T-helper 9 cell (primary cell): ENCODE measurements at places on chromosomes 12 and 14.

DNA sequence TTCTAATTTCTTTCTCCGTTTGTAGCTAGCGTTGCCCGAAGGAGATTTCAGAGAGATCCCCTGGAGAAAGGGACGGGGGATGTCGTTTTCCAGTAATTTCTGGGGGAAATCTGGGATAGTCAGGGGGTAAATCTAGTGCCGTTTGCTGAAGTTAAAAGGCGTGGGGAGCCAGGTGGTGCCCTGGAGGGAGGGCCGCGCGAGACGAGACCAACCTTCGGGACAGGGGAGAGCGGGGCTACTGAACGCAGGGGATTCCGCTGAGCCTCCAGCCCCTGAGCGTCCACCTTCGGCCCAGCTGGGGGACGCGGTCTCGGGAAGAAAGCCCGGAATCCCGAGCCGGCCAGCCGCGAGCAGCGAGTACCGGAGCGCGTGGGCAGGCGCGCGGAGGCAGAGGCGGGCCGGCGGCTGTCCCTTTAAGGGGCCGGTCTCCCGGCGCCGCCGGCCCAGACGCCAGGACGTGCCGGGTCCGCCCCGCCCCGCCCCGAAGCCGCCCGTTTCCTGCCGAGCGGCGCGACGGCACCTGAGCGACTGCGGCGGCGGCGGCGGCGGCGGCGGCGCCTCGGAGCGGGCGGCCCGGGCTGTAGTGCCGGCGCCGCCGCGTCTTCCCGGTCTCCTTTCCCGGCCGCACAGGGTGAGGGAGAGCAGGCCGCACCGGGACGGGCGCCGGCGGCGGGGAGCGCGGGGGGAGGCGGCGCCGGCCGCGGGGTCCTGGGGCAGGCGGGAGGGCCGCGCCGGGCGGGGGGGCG is at the start of gene KTN1:
KTN1 (plus strand) TSS at position 484 of the 746 bp plus-strand sequence. CDS start 31,842 bp downstream, outside the sequence.
- DNase-seq = peak; percentile 78

DNA sequence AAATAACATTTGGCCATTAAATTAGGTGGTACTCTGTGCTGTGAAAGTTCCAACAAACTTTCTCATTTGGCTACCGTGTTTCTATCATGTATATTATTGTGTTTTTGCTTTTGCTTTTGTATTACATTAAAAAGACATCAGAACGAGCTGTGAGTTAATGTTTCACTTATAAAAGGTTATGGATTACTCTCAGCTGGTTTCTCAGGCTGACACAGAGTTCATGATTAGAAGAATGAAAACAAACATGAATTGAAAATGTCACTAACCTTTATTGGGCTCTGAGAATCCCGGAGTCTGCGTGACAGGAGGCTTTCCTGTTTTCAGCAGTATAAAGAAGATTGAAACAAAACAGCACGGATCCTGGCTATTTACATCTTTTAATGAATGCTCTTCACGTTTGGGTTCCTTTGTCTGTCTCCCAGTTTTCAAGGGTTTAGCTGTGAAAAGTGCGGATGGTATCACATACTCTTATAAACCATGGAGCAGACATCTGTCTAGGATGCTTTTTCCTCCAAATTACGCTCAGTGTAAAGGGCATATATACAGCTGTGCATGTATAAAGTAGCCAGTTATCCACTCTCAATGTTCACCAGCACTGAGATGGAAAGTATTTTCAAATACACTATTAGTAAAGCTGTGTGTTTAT is 153.6 kb downstream of the PTCSC3 start:
- DNase-seq = no peak

DNA sequence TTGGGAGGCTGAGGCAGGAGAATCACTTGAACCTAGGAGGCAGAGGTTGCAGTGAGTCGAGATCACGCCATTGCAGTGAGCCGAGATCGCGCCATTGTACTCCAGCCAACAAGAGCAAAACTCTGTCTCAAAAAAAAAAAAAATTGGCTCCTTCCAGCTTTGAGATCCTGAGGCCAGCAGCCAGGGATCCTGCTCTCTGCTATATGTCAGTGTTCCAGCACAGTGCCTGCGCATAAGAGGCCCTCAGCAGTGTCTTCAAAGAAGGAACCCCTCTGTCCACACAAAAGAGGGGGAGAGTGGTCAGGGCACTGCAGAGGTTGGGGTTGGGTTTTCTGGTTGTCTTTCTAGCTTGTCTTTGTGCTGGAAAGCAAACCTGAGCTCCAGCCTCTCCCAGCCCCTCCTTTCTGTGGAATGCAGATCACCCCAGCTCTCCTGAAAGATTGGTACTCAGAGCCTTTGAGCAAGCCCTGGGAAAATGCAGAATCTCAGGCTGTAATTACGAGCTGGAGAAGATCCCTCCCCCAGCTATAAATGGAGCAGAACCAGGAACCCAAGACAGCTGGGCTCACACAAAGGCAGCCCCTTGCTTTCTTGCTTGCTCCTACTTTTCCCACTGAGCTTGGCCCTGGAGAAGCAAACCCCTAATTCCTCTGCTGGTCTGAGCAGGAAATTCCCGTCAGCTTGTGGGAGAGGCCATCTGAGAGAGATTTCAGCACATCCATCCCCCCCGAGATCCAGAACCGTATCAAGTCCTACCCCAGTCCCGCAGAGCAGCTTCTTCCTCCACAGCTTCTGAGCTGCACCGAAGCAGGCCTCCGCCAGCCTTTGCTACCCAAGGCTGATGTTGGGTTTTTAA is 205.7 kb downstream of the ZFP36L1 start:
- DNase-seq = no peak

DNA sequence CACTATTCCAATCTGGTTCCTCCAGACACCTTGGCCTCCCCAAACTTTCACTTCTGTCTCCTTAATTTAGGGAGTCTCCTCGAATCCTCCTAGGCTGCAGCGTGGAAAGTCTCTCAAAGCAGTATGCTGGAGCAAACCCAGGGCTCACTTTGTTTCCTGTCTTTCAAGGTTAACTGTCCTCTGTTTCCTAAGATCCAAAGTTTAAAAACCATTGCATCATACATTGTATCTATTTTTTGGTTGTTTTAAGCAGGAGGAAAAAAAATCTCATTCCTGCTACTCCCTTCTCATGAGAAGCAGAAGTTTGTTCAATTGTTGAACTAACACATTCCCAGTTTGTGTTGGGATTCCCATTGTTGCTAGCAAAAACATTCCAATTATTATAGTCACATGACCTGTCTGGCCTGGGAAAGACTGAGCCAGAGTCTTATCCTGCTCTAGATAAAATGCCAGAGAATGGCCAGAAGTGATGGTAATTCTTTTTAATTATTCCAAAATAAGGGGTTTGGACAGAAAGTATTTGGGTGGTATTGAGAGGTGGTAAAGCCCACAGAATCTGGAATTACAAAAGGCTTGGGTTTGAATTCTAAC is 67.3 kb downstream of the HSPB8 start:
- no peak for DNase-seq
